ENCODE measurements at places on chromosomes 6 and 20.
A peak's percentile ranks its signal among the peaks of the same experiment; 100 is the strongest.

GRCh38 chr6:93550551-93551276, 131.4 kb upstream of the EPHA7 start:
- no peak for DNase-seq

DNA sequence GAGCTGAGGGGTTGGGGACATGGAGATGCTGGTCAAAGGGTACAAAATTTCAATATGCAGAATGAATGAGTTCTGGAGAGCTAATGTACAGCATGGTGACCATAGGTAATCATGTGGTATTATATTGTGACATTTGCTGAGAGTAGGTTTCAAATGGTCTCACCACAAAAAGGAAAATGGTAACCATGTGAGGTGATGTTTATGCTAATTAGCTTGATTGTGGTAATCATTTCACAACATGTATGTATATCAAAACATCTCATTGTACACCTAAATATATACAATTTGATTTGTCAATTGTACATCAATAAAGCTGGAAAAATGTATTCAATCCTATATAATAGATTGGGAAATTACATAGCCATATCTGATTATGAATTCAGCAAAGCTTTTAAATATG, 29.5 kb upstream of the TMEM14A start:
- no peak for DNase-seq

DNA sequence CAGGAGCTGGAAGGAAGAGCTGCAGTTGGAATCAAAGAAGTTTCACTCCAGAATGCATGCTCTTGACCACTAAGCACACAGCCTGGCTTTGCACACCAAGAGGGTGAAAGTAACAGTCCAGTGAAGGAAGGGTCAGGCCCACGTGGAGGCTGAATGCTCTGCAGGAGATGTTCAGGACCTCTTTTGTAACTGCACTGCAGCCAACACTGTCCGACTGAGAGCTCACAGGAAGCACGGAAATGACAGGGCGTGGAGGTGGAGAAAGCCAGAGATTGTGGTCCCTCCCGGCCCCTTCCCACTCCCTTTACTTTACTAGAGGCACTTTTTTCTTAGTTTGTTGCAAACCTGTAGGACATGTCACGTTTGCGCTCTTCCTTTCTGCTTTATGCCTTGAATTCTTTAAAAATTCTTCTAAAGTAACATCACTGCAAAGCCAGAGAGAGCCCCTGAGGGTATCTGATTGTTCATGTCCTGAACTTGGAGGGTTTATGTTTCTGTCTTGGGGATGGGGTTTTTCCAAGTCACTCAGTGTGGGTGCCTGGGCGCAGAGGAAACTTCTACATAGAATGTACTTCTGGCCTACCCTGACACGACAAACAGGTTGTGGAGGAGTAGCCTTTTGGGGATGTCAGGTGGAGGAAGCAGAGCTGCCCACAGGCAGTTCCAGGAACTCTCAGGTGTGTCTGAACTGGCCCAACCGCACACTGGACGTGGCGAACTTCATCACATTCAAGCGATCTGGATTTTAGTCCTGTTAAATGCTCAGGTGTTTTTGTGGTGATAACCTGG, 40.9 kb downstream of the JAG1 start:
- DNase-seq = no peak

GRCh38 chr6:37698264-37699137, 818 bp upstream of the MDGA1 start:
- peak; percentile 40 for DNase-seq

GRCh38 chr6:37717836-37718251, 20.2 kb upstream of the MDGA1 start:
- DNase-seq = no peak

DNA sequence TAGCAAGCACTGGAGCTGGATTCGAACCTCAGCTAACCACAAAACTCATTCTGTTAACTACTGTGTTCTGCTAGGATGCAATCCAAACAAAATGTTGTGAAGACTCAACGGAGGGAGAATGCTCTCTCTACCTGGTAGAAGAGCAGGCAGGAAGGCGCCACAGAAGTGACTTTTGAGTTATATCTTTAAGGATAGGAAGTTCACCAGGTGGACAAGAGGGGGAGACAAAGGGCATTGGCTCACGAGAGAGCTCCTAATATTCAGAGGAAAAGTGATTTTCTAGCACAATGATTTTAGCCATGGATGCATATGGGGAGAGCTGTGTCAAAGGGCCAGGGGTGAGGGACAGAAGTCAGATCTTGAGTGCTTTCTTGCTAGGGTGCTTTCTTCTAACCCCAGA, 108.4 kb upstream of the MAFB start:
- DNase-seq = no peak

- DNase-seq = no peak
Observed at GRCh38 chr20:4066551-4066950, 51.2 kb upstream of the RNF24 start.

DNA sequence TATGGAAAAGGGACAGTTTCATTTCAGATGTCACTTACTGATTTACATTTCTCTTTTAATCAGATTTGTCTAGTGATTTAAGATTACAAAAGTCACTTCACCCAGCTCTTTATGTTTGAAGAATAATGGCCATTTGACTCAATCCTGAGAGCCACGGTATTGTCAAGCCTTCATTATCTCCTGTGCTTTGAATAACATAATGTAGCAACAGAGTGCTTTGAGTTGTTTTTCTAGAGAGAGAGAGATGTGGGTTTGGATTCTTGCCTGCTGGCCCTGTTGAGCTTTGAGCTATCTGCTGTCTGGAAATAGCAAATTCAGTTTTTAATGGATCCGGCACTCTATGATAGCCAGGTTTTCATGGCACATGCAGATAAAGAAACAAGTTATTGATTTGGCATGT, 478.4 kb upstream of the SOX4 start:
- no peak for DNase-seq

GRCh38 chr6:134249239-134249758, 68.6 kb downstream of the SGK1 start:
- DNase-seq = no peak
